ENCODE measurements at places on chromosomes 2 and 18.
A peak's percentile ranks its signal among the peaks of the same experiment; 100 is the strongest.

- DNase-seq = no peak
These were observed 14.2 kb downstream of the INPP4A start for GRCh38 chr2:98458667-98459380.

GRCh38 chr2:229443546-229444268, 172.6 kb upstream of the PID1 start:
- DNase-seq = no peak

DNA sequence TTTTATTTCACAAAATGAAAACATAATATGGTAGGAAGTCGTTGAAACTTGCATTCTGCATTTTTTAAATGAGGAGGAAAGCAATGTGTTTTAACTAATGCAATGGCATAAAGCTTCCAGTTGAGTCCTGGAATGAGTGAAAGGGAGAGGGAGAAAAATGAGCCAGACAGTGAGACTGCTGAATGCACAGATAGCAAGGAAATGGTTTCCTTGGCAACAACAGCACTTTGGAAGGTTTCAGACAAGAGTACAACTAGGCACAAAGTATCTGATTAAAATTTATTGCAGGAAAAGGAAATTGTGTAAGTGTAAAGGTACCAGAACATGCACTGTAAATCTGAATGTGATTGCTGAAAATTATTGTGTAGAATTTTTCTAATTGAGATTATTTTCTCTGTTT, 320.1 kb upstream of the KYNU start:
- no peak for DNase-seq

GRCh38 chr2:84052043-84052442, 407.0 kb downstream of the SUCLG1 start:
- DNase-seq = no peak

DNA sequence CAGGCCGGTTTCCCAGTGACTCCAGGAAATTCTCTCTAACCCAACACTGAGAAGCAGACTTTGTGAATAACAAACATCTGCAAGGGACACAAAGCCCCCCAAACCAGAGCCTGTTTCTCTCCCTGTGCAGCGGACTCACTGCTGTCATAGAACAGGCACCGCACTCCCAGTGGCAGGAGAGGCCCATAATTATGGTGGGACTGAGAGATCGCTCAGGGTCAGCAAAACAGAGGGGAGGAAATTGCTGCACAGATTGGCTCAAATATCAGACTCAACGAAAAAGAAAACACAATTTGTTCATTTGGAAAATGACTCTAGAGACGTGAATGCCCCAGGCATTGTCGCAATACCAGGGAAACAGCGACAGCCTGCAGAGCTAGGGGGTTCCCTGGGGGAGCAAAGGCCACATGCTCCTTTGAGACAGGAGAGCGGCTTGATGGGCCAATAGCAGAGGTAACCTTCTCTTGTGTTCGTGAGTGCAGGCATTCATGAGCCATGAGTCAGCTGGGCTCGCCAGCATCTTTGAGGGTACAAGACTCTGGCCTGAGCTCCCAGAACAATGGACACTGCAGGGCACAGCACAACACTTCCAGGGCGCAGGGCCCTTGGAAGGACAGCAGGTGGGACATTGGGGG, 143.3 kb upstream of the KLHL29 start:
- no peak for DNase-seq

DNA sequence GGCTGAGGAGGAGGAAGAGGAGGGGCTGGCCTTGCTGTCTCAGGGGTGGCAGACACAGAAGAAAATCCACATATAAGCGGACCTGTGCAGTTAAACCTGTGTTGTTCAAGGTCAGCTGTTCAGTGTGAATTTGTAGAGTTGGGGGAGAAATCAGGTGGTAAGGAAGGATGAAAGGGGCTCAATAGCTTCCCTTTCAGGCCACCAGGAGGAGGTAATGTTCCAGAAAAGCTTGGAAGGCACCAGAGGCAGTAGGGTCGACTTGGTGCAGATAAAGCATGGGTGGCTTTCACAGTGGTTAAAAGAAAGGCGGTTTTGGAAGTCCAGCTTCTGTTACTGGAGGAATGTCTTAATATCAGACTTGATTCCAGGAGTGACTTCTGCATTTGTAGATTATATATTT, 167.4 kb downstream of the THSD7B start:
- DNase-seq = no peak

DNA sequence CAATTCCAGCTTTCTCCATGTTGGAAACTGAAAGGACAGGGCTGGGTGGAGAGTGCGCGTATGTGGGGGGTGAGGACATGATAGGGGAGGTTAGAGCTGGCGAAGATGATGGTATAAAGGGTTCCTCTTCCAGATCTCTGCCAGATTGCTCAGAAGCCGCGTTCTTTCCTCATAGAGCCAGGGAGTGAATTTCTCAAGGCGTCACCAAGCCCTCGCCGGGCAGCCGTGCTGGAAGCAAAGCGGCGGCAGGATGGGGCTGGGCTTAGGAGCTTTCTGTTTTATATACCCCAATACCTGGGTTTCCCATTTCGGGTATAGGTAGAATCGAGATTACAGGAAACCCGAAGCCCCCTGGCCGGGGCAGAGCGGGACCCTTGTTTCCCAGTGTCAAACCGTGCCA, 43.8 kb downstream of the DDX18 start:
- no peak for DNase-seq

DNA sequence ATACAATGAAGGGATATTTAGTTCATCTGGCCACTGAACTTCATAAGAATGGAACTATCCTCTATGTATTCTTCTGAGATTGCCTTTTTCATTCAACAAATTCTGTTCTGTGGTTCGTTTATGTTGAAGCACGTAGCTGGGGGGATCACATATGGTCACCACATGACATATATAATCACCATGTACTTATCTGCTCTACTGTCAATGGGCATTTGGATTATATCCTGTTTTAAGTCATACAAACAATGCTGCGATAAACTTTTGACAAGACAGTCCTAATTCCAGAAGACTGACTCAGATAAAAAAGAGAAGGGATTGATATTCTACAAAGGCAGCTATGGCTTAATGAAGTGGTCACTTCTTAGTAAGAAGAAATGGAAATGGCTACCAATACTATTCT, 116.0 kb upstream of the CCDC195 start:
- DNase-seq = no peak

GRCh38 chr18:76392349-76392748, 102.7 kb downstream of the ZNF516 start:
- no peak for DNase-seq

- DNase-seq = no peak
These were observed 663 bp downstream of the RHBDD1 start for GRCh38 chr2:226836548-226836885.

GRCh38 chr18:31490387-31490786, 7.6 kb upstream of the DSG2 start:
- no peak for DNase-seq

GRCh38 chr2:227819398-227819697, 5.7 kb downstream of the CCL20 start:
- no peak for DNase-seq

DNA sequence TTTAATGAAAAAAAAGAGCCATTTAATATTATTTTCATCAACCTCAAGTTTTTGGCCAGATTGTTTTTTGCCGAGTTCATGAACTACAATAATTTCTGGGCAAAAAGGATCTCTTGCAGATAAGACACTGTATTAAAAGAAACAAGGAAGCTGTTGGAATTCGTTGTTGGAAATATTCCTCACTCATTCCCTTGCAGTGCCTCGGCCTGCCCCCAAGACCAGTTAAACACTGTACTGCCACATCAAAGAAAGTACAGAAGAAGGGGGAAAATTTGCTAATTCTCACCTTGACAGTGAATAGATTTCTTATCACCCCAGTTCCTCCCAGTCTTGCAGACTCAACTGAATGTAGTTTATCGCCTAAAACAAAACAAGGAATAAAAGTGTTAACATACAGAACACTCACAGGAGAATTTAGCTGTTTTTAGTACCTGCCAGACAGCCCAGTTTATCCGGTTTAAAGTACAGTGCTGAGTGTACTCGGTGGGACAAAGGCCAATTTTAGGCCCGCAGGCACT, 1.2 kb downstream of the IDH1 start:
- no peak for DNase-seq

DNA sequence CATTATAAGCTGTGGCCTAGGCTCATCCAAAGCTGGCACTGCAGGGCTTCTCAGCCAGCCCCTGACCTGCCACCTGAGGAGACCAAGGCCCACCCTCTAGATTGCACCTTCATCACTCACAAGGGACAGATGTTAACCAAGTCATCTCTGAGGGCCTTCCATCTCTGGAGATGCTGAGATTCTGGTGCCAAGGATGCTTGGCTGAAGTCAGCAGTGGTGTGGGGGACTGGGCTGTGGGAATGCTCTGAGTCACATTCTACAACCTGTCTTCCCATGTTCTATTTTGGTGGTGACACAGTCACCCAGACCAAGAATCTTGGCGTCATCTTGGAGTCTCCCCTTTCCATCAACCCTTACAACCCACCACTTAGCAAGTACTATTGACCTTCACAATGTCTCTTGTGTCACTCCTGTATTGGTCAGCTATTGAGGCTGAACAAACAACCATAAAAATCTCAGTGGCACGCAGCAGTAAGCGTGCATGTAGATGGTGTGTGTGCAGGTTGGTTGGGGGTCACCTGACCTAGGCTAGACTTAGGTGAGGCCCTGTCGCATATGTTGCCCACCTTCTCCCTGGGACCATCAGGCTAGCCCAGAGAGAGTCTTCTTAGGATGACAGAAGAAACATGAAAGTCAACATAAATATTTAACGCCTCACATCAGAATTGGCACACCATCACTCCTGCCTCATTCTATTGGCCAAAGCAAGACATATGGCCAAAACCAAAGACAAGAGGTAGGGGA, 135.0 kb downstream of the SMAD7 start:
- no peak for DNase-seq

- no peak for DNase-seq
These were observed 55.6 kb downstream of the BIN1 start for GRCh38 chr2:127051116-127052056.

GRCh38 chr18:48850822-48851598, 99.8 kb downstream of the SMAD7 start:
- DNase-seq = no peak

DNA sequence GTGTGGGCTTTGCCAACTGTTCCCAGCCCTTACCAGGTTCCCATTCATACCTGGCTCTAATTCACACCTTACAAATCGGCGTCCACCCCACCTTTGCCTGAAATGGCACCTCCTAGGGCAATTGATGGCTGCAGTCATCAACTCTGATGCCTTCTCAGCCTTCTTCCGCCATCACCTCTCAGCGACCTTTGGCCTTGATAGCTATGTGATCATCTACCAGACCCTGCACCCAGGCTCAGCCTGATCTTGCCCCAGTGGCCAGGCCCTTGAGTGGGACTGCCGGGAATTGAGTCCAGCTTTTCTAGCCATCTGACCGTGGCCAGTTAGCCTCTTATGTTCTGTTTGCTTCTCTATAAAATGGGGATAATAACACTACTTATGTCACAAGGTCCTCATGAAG, 32.5 kb downstream of the PSD4 start:
- DNase-seq = no peak

DNA sequence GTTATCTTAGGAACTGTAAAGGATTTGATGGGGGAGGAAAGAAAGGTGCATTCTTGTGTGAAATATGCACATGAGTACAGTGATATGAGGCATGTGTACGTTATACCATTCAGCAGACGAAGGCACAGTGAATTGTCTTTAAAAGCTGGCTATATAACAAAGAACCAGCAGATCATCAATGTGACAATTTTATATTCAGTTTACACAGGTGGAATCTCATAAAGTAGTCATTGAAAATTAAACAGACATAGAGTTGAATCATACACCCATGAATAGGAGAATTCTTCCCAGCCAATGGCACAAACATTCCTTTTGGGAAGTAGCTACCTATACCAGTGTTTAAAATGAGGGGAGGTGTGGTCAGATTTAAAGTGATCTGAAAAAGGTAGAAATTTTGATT, 470.3 kb downstream of the DSC3 start:
- DNase-seq = no peak

- DNase-seq = peak; percentile 66
These were observed 636 bp downstream of the ARL4C start for GRCh38 chr2:234496055-234496834.

DNA sequence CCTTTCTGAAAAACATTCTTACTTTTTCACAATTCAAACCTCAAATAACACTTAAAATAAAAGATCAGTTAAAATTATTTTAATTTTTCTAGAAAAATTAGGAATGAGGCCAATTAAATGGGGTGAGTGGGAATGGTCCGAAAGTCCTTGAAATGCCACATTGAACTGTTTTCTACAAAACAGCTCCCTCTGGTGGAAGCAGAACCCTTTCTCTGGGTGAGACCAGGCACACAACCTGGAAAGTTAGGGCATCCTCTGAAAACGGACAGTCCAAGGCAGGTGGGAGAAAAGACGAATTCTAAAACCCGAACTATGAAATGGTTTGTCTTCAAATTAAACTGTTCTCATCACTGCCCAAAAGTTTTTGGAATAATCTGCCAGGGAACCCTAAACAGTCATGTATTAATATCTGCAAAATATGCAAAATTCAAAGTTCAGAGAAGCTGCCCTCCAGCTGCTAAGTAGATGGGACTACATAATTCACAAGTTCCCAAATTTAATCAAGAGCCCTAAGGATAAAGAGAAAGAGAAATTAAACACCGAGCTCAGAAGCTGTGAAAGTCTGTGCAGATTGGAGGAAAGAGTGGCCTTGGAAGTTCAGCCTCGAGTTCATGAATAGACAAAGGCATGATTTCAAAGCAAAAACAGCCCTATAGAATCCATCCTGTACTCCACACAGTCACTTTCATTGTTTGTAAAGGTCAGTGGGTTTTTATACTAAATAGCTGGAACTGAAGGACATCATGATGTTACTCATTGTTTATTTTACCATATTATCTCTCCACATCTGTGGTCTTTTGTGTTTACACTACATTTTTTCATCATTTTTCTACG, 108.3 kb downstream of the PIEZO2 start:
- DNase-seq = no peak

DNA sequence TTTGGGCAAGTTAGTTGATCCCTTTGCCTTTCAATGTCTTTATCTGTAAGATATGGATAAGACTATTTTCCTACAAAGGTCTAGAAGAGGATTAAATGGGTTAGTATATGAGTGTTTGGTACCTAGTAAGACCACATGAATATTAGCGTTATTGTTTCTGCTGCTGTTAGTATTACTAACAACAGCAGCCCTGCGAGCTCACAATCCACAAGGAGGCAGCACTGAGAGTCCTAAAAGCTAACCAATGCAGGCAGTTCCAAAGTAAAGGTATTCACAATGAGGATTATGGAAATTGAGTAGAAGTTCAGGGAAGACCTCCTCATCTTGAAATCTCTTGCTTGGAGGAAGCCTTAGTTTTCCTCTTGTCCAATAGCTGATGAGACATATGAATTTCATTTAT, 248.9 kb downstream of the TDRD15 start:
- no peak for DNase-seq

GRCh38 chr2:236646441-236646840, 76.8 kb downstream of the ACKR3 start:
- no peak for DNase-seq

DNA sequence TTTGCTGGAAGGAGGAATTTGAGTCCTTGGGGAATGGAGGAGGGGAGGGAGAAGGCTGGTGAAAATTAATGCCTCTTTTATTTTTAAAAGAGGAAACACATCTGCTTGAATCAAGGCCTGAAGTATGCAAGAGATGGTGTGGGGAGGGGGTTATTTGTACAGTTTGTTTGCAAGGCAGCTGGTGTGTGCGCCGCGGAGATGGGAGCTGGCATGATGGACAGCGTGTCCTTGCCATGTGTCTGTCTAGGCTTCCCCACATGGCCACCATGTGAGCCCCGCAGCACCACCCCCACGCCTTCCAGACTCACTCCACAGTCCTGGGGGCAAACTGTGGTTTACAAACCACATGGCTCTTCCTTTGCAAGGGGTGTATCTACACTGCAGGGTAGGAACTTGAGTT, 154.8 kb upstream of the APCDD1 start:
- DNase-seq = no peak

All from activated naive CD8-positive, alpha-beta T cell treated with anti-CD3 and anti-CD28 coated beads for 36 hours (primary cell).